T1000 (cell line): ENCODE measurements at places on chromosomes 5 and 9.

DNA sequence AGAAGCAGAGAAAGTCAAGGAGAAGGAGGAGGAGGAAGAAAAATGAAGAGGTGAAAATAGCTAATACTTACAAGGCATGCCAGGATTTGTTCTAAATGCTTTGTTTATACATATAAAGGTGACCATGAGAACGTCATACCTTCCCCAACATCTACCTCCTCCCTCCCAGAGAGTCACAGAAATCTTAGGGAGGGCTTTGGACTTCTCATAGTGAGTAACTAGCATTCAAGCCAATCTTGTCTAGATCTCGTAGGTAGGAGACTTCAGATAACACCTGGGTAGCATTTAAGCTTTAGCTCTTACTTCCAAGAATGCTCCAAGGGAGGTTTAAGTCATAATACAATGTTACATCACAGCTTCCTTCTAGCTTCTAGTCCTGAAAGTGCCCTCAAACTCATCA lies 36.5 kb upstream of the GPBP1 start:
- DNase-seq = no peak

GRCh38 chr9:108290839-108291585 lies 564.8 kb downstream of the ACTL7B start:
- DNase-seq = no peak

- no peak for DNase-seq
Measured at GRCh38 chr5:98529321-98529720, 244.1 kb upstream of the RGMB start.

DNA sequence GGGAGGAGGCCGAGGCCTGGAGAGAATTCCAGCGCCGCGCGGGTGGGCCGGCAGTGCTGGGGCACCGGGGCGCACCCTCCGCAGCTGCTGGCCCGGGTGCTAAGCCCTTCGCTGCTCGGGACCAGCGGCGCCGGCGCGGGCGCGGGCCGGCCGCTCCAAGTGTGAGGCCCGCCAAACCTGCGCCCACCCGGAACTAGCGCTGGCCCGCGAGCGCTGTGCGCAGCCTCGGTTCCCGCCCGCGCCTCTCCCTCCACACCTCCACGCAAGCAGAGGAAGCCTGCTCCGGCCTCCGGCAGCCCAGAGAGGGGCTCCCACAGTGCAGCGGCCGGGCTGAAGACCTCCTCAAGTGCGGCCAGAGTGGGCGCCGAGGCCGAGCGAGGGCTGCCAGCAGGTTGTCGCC lies 7.7 kb upstream of the SRFBP1 start:
- no peak for DNase-seq

- no peak for DNase-seq
Measured at GRCh38 chr5:38403406-38403805, 145.0 kb downstream of the EGFLAM start.

DNA sequence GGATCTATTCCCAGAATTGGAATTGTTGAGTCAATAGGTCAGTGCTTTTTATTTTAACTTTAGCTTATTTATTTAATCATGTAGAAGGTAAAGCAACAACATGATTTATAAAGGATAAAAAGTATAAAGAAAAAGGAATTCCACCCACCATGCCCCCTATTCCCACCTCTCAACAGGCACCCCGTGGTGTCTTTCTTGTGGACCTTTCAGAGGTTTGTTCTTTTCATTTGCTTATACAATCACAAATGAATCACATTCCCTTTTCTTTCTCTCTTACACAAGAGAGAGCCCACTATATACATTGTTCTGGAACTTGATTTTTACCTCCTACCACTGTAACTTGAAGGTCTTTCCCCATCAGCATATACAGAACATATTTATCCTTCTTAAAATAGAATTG lies 37.2 kb upstream of the SMIM32 start:
- no peak for DNase-seq

DNA sequence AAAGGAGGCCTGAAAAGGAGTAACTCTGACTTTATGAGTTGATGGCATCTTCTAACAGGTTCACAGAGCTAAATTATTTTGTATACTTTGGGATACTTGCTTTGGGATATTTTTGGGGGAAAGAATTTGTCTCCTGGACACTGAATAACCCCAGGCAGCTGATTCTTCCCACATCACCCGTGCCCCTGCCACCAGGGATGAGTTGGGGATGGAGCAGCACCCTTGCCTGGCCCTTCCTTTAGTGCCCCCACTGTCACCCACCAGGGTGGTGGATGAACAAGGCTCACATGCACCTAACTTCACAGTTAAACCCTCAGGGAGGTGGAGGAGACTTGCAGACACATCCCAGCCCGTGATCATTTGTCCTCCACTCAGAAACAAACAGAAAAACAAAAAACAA lies 2.3 kb upstream of the ADAMTS2 start:
- DNase-seq = no peak
